ENCODE measurements at places on chromosomes 3 and 15.

DNA sequence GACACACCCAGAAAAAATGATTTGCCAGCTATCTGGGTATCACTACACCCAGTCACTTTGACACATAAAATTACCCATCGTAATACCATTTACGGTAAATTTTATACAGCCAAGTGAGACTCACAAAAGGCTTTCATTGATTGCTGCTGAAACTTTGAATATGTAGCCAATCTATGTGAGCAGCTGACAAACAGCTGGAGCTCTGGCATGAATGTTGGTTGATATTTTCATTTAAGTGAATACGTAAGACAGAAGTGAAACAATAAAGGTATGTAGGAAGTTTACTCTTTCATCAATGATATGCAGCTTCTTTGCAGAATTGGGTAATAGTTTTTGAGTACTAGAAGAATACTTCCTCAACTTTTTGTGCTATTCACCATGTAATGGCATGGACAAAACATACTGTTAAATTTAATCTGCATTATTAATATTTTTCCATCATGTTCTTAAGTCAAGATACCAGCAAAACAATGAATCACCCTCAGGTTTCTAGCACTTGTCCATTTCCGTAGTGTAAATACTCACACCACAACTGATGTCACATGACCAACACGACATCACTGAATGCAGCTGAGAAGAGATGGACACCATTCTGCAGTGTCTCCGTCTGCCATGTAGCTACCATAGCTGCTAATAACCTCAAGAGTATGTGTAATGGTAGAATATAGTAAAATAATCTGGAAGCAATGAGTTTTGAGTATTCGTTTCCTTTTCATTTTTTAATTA lies 205.9 kb upstream of the HES1 start:
- no peak for DNase-seq

DNA sequence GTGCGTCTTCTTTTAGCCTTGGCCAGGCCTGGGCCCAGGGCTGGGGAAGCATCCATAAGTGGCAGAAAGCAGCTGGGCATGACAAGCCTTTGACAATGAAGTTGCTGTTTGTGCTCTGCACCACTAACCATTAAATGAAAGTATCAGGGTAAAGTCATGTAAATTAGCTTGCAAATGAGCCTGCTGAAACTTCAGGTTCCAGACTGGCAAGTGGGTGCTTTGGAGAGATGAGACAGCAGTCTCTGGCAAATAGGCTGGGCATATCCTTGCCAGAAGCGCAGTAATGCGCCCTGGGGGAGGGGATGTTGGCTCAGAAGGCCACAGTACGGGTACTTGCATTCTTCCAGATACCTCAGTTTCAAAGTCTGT lies 40.7 kb downstream of the RAB6B start:
- DNase-seq = no peak

DNA sequence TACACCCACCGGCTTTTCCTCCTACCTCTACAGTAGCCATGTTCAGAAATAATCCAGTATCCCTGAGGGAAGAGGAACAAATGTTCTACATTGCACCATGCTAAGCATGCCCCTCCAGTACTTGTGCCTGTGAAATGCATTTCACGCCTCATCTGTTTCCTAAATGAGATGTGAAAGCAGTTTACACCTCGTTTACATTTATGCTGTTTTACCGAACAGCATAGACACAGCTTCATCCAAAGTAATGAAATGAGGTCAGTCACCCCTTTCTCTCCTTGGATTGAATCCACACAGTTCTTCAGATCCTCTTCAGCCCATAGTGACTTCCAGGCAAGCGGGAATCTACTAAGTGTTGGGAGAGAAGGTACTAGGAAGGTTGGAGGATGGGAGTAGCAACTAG lies 514.3 kb downstream of the PDCD6IP start:
- no peak for DNase-seq

- peak; percentile 59 for DNase-seq
Measured at GRCh38 chr3:154120961-154121700, at the start of gene ARHGEF26. ARHGEF26 (plus strand) TSS chr3:154121390; CDS start chr3:154121993, 603 bp downstream.

DNA sequence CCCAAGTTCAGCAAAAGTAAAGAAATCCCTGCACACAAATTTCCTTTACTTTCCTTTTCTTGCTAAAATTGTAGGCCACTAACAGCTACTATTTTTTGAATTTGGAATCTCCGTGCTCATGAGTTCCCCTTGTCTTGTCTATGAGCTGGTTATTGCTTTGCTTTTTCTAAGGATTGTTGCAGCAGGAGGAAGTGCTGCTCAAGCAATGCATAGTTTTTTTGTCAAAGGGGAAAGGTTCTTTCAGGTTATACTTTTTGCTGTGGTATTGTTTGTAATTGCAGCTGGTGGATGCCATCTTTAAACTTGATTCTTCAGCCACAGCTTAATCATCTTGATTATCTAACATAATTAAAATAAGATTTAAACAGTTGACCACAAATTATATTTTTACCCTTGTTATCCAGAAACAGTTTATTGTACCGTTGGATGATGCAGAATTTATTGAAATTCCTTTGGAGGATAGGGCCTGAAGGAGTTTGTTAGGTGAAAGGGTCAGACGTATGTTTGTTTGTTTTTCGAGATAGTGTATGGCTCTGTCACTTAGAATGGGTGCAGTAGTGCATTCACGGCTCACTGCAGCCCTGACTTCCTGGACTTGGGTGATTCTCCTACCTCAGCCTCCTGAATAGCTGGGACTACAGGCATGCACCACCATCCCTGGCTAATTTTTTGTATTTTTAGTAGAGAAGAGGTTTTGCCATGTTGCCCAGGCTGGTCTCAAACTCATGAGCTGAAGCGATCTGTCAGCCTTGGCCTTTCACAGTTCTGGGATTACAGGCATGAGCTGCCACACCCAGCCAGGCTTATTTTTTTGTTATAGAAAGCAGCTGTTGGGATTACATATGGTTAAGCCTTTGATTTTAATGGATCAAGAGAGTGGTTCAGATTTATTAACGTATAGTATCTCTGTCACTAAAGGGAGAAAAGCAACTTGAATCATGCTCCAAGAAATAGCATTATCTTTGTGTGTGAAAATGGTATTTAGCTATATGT lies 11.7 kb downstream of the MGA start:
- no peak for DNase-seq

- DNase-seq = no peak
Measured at GRCh38 chr15:49064281-49064653, 18.0 kb upstream of the SECISBP2L start.

DNA sequence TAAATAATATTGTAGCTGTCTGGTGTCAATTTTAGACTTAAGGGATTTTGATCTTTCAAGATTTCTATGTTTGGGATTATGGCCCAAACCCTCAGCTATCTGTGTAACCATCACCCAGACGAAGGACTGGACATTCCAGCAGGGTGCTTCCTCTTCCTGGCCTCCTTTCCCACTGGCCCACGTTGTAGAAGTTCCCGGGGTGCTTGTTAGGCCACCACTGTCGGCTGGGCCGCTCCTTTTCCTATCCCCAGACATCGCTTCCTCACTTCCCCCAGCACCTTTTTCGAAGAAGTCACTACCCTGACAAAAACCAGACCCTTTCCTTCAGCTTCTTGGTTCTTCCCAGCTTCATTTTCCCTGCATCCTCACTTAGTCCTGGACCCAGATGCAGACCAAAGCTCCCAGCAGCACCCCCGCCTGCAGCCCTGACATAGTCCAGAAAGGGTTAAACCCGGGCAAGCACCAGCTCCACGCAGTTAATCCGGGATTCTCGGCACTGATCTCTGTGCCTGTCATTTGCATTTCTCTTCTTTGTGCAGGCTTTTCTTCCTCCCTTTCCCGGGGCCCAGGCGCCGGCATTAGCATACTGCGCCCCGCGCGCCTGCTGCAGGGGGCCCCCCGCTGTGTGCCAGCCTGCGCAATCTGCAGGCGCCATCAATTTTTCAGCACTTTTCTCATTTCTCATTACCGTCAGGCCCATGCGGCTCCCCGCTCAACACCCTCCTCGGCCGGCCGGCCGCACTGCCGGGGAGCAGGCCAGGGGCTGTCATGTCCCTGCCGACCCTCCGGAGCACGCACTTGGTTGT lies 90.6 kb downstream of the ZNF621 start:
- DNase-seq = no peak

DNA sequence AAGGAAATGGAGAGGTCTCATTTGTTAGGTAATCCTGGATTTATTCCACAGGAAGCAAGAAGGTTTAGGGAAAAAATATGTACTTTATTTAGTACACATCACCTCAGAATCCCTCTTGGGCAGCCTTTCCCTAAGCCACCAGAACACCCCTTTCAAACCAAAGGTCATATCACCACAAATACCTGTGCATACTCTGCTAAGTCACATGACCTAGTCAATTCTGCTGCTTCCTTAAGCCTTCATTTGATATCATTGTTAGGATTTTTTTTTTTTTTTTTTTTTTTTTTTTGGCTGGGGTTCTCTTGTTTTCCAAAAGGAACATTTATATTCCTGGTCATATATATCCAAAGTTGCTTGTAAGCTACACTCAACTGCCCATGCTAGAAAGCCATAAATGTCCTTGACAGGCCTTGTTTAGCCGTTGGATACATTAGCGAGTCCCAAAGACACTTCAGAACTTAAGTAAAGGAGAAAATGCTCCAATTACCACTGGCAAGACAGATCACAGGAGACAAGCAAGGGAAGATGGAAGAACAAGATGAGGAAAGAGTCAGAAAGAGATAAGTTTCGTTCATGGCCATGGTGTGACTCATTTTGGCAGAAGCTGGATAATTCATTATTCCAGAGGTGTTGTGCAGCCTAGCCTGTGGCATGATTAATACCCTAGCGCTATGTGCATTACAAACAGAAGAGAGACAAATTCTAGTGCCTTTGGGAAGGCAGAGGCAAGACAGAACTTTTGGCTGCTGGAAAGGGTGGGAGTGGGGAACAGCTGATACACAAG lies 155.6 kb upstream of the SLC2A2 start:
- DNase-seq = no peak

DNA sequence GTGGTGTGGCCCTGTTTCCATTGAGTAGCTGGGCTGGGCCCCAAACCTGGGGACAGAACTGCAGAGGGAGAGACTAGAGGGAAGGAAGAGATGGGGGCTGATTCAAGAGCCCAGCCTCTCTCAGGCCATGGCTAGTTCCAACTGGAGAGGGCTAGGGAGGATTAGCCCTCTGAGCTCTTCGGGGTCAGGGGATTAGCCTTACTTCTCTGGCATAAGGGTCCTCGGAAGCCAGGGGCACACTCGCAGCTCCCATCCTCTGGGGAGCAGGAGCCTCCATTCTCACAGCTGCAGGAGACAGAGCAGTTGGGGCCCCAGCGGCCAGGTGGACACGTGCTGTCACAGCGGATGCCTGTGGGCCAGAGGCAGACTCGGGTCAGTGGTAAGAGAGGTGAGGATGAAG lies 53.3 kb downstream of the RAB11A start:
- DNase-seq = no peak

GRCh38 chr15:69735121-69735520 lies 282.5 kb downstream of the RPLP1 start:
- DNase-seq = no peak

DNA sequence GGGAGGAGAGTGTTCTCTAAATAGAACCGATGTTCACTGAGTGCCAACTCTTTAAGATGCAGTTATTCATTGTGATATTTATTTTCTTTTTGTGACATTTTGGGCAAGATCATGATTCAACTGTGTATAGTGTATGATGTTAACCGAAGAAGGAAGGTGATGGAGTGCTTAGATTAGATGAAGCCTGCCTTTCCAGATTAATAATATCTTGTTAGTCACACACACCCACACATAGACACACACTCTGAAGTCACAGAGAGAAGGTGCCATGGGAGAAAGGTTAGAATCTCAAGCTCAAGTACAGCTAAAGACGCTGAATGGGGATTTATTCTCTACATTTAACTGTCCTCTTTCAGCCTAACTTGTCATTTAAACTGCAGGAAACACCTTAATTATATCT lies 77.0 kb downstream of the SLC9A9 start:
- DNase-seq = no peak

GRCh38 chr15:83653288-83653638 lies 660 bp upstream of the ADAMTSL3 start:
- no peak for DNase-seq

- DNase-seq = no peak
Measured at GRCh38 chr3:10944866-10945265, 47.7 kb upstream of the SLC6A1 start.

GRCh38 chr3:183185696-183186095 lies 23.2 kb upstream of the LAMP3 start:
- DNase-seq = no peak

- DNase-seq = no peak
Measured at GRCh38 chr3:38655708-38656300, 6.3 kb upstream of the SCN5A start.

- DNase-seq = no peak
Measured at GRCh38 chr15:99511531-99511865, 54.3 kb upstream of the MEF2A start.

DNA sequence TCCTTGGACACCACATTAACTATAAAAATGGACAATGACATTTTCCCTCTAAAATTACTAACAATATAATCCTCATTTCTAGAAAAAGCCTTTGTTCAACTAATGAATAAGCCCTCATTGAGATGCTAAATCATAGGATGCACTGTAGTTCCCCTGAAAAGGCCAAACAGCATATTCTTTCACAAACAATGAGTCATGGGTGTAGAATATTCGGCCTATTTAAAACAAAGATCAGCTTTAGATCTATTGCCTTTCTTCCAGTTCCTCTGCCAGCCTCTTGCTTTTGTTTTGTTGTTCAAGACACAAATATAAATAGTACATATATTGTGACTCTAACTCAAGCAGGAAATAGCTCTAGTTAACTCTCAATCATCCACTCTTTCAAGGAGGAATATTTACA lies 82.5 kb downstream of the ADAM10 start:
- DNase-seq = no peak

DNA sequence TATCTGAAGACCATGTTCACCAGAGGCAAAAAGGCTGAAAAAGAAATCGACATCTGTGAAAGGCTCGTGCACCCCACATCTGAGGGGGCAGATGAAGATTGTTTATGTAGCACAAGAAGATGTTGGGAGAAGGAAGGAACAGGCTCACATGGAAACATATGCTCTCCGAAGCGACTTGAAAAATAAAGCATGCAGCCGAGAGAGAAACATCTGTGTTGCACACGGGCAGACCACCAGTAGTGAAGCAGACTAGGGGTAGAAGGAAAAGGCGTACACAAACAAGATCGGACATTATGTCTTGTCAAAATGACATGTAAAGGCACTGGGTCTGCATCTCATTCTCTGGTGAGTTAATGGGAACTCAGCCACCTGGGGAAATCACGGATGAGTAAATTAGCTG lies 356.5 kb downstream of the ZIC4 start:
- no peak for DNase-seq

GRCh38 chr3:155233213-155233612 lies 60.3 kb downstream of the STRIT1 start:
- DNase-seq = no peak

DNA sequence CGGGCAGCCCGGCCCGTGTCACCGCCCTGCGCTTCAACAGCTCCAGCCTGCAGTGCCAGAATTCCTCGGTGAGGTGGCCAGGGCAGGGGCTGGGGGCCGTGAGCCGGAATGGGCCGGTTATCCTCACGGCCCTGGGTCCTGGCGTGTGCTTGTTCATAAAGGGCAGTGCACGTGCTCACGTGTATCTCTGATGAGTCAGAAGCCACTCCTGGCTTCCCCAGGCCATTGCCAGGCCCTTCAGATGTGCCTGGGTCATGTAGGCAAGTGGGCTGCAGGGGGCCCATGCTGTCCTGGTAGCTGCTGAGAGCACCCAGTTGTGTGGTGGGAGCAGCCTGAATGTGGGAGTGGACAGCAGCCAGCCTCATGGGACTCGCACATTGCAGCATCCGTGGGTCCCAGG lies 29.2 kb downstream of the PLXNA1 start:
- DNase-seq = no peak

- no peak for DNase-seq
Measured at GRCh38 chr3:183427876-183428446, 458 bp downstream of the MCF2L2 start.

GRCh38 chr3:134609821-134610431 lies 40.9 kb downstream of the KY start:
- DNase-seq = no peak

GRCh38 chr3:196757876-196758739 lies 18.5 kb downstream of the PAK2 start:
- no peak for DNase-seq
